Stimulated activated CD4-positive, alpha-beta T cell treated with anti-CD3 and anti-CD28 coated beads, Interleukin-1b, Interleukin-23, amount 100 ng/mL, for 48 hours (primary cell): ENCODE measurements at places on chromosomes 16 and 17.
A peak's percentile ranks its signal among the peaks of the same experiment; 100 is the strongest.

DNA sequence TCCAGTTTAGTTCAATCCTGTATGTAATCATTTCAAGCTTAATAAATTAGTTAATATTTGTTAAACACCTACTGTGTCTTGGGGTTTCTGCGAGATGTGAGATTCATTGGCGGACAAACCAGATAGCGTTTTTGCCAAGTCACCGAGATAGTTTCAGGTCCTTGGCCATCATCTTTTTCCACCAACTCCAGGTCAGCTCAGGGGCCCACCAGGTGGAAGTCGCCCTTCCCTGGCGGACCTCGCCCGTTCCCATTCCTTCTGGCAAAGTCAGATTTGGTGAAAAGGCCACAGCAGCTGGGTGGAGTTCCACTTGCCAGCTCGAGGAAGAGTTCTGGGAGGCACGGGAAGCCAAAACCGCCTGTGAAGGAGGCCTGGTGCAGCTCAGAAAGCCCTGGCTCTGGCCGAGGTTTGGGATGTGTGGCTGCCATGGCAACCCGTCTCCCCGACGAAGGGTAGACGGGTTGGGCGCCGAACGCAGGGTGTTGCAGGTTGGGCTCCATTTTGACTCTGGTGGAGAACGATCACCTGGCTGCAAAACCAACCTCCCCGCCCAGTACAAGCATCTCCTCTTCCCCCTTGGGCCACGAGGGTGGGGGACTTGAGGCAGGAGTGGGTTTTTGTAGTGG is 39.5 kb downstream of the CMIP start:
- no peak for DNase-seq

GRCh38 chr17:41411072-41411840 is 13.1 kb downstream of the KRT37 start:
- no peak for DNase-seq

DNA sequence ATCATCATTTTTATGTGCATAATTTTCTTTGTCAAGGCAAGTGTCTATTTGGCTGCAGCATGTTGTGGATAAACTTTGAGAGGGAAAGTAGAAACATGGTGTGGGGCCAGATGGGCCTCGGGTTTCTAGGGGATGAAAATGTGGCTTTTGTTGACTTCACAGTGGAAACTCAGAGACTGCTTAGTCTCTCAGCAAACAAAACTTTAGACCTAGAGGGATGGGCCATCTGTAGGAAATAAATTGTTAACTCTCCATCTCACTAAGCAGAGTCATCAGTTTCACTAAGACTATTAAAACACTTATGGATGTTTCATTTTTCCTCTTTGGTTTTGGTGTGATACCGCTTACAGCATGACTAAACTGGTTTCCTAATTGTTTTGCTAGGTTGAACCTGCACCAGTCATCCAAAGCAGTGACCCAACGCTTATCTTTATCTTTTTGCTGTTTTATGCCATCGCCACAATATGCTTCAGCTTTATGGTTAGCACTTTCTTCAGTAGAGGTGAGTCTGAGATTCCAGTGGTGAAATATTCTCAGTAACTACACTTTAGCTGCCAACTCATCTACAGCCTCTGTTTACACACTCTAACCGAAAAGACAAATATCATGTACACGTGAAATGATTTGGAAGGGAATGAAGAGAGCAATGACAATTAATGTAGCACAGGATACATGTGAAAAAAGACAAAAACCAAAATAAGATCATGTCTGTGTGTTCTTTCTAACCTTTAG is 60.6 kb upstream of the CRYM start:
- DNase-seq, result no peak

- DNase-seq, result no peak
Observed at GRCh38 chr16:57532266-57532625, 4.1 kb downstream of the CCDC102A start.

DNA sequence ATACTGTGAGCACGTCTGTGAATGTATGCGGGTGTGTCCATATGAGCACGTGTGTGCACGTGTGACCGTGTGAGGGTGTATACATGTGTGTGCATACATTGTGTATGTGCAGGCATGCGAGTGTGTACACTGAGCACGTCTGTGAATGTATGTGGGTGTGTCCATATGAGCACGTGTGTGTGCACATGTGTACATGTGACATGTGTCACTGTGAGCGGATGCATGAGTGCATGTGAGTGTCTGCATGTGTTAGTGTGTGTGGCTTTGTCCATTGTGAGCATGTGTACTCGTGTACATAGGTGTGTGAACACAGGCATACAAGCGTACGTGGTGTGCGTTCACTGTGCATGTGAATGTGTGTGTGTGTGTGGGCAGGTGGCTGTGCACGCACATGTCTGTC is 17.5 kb upstream of the ACSF3 start:
- DNase-seq, result no peak

- peak; percentile 37 for DNase-seq
Observed at GRCh38 chr16:30761427-30761927, 385 bp downstream of the CFAP119 start.

DNA sequence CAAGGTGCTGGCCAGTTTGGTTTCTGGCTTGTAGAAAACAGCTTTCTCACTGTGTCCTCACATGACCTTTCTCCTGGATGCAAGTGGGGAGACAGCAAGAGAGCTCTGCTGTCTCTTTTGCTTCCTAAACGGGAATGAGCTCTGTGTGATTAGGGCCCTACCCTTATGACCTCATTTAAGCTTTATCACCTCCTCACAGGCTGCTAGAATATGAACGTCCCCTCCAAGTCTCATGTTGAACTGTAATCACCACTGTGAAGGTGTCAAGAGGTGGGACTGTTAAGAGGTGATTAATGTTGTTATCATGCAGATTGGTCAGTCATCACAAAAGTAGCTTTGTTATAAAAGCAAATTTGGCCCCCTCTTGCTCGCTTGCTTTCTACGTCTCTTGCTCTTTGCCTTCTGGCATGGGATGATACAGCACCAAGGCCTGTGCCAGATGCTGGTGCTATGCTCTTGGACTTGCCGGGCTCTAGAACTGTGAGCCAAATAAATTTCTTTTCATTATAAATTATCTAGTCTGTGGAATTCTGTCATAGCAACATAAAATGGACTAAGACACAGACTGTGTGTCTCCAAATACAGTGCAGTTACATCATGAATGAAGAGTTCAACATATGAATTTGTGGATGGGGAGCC is 14.8 kb upstream of the POLR3E start:
- DNase-seq, result no peak

GRCh38 chr17:49886036-49886435 is 38.2 kb upstream of the TAC4 start:
- DNase-seq, result no peak

DNA sequence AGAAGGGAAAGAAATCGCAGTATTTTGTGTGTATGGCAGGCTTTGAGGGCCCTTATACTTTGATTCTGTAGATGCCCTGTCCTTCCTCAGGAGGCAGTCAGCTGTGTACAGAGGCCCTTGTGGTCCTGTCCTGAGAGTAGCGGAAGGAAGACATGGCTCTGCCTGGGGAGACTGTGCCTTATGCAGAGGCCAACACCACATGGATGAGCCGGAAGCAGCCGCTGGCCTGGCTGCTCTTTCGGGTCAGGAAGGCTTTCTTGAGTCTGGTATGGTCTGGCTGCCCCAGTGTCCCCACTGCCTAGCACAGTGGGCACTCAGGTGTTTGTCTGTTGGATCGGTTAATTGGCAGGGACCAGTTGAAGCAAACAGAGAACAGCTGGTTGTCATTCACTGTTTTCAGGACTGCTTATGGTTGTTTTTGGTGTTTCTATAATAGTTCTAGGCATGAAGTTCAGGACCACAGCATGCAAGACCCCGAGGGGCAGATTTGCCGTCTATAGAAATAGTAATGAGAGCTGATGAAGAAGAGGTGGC is 12.4 kb downstream of the USP10 start:
- no peak for DNase-seq

- DNase-seq, result no peak
Observed at GRCh38 chr17:69331756-69332155, 4.8 kb upstream of the ABCA5 start.

DNA sequence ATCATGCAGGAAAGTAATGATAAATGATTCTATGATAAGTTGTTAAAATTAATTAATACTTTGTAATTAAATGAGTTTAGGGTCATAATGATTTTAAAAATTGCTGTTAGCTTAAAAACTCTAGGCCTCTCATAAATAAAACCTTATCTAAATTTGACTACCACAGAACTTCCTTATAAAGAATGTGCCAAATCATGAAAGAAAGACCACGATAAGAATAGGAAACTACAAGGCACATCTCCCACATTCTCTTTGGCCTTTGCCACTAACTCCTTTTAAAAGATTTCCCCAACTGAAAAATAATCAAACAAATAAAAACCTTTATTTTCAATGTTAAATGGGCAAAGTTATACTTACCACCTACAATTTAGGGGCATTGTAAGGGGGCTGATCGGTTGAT is 164.6 kb upstream of the C17orf78 start:
- no peak for DNase-seq

DNA sequence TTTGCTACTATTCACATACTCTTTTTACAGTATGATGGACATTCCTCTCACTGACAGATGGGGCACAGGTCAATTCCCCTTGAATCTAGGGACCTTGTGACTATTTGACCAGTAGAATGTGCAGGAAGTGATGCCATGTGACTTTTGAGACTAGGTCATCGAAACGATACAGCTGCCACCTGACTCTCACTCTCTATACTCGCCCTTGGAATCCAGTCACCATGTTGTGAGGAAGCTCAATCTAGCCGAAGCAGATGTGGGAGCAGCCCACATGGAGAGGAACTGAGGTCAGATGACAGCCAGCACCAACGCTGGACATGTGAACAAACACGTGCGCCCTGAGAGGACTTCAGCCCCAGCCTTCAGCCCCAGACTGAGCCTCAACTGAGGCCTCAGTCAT is 148.2 kb upstream of the CDC42EP4 start:
- DNase-seq, result no peak

DNA sequence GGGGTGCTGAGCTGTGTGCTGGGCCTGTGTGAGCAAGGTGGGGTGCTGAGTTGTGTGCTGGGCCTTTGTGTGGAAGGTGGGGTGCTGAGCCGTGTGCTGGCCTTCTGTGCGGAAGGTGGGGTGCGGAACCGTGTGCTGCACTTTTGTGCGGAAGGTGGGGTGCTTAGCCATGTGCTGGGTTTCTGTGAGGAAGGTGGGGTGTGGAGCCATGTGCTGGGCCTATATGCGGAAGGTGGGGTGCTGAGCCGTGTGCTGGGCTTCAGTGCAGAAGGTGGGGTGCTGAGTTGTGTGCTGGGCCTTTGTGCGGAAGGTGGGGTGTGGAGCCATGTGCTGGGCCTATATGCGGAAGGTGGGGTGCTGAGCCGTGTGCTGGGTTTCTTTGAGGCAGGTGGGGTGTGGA is 555.4 kb upstream of the EEF2KMT start:
- DNase-seq, result no peak

DNA sequence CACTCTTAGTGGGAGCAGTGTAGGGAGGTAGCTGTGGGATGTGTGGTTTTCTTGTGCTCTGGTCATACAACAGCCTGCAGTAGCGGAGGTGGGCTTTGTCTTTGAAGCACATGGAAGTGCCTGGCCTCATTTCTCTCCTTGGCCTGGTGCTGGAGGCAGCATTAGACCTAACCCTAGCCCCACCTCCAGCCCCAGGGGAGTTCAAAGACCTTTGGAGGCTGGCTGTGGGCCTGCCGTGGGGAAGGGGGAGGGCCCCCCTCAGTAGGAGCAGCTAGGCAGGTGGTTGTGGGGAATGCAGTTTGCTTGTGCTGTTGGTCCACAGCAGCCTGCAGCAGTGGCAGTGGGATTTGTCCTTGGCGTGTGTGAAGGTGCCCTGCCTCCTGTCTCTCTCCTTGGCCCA is 91.7 kb downstream of the BCAS3 start:
- DNase-seq, result no peak

DNA sequence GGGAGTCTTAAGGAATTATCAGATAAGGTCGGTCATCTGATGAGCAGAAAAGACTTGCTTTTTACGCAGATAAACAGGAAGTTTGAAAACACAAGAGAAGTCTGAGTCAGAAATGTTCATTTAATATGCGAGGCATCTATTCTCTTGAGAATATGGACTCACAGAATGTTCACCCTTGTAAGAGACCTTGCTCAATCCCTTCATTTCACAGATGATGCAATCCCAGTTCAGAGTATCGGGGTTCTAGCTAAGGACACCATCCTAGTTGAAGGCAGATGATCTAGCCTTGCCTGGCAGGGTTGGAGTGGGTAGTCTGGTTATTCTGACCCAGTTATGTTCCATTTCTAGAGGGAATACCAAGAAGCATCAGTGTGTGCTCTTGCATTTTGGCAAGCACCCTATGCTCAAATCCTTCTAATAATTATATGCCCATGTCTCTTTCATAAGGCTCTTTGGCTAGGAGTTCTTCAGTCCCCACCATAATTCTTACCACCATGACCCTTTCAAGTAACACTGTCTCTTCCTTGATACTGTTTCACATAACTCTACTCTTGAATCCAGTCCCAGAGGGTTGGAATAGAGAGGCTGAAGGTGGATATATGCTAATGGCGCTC is 42.5 kb downstream of the YPEL2 start:
- no peak for DNase-seq

DNA sequence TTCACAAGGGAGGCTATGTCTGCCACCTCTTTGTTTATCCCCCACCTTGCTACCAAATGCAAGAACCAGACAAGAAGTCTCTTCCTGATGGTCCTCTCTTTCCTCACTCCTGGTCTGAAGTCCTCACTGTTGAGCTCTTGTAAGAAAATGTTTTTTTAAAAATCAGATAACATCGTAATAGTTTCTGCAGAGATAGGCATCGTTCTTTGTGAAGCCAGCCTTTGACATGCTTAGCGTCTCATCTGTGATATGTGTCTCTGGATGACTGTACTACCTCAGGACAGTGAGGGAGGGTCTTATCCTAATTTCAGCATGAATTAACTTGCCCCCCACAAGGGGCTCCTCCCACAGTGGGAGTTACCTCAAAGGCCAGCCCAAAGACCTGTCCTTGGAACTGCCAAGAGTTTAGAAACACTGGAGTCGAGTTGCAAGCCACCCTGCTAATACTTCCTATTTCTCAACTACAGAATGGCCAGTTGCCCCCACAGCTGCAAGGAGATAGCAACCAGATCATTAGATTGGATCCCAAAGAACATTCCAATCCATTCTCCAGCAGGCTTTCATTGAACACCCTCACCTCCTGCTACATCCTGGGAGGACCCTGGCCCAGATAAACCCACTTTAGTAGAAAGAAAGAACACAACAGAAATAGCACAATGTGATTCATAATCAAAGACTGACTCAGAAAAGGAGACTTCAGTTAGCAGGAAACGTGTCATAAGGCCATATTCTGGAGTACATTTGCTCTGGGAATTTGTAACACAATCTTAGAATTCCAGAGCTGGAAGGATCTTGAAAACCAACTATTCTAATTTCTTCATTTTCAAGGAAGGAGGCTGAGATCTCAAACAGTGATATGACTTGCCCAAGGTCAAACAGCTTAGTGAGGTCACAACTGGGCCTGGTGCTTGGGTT is 151.0 kb downstream of the IRX3 start:
- no peak for DNase-seq

DNA sequence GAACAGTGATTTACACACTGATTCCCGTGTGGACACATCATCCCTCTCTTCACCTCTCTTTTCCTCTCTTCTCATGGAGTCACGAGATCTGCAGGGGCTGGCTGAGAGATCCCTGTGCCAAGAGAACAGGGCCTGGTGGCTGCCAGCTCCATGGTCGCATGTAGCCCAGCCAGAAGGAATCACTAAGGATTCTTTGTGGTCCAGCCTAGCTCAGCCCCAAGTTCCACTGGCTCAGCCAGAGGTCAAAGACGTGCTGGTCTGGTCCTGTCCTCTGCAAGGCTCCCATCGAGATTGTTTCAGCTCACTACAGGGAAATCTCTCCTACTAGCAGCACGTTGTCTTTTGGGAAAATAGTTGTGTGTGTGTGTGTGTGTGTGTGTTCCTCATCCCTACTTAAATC is 66.4 kb downstream of the NDEL1 start:
- DNase-seq, result no peak
